ENCODE measurements at places on chromosomes 1 and 21. TPM values are rescaled to one million over a fixed set of nuclear protein-coding genes. Genes with fewer than 3 reads are reported as not detected.

DNA sequence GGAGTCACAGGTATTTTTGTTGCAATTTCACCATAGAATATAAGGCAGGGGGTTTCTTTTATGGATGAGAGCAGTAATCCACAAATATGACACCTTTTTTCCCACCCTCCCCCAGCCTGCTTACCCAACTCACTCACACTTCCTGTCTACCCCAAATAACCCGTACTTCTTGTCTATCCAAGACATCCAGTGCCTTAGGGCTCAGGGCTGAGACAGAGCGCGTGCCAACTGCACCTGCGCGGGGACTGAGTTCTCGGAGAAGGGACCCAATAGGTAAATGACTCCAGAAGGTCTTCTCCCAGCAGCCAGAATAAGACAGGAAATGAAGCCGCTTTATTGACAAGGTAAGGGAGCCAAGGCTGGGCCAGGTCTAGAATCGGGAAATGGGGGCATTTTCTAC, 369.1 kb downstream of the SIPA1L2 start:
- peak; percentile 46 for DNase-seq

The B3GALNT2 gene
- total RNA-seq = 79.1 TPM

The NCAM2 gene
- 0.26 TPM for total RNA-seq

The GABRD gene
- total RNA-seq = not detected

The NEK7 gene
- total RNA-seq = 40.3 TPM
